ENCODE measurements at places on chromosomes 16 and 17. TPM values are rescaled to one million over a fixed set of nuclear protein-coding genes. Genes with fewer than 3 reads are reported as not detected.

The ACSM2B gene
- total RNA-seq = not detected

GRCh38 chr16:85947230-85948137 lies 48.5 kb downstream of the IRF8 start:
- no peaks in the 10 kb centered on the region for H3K4me1 ChIP-seq
- H3K27me3 ChIP-seq = no peaks in the 10 kb centered on the region
- H3K4me3 ChIP-seq = no peak overlapping the region
- no peak for DNase-seq
- no peaks in the 10 kb centered on the region for H3K36me3 ChIP-seq

GRCh38 chr17:75036643-75037268 lies 10.0 kb downstream of the ATP5PD start:
- H3K4me1 ChIP-seq = 0 out of 2 replicates have a peak, but pooled peaks cover 3% of the 10 kb centered on the region
- H3K27ac ChIP-seq = peak overlapping the region; percentile 91
- peaks cover 8% of the 10 kb centered on the region for H3K36me3 ChIP-seq
- peak; percentile 99 for DNase-seq

DNA sequence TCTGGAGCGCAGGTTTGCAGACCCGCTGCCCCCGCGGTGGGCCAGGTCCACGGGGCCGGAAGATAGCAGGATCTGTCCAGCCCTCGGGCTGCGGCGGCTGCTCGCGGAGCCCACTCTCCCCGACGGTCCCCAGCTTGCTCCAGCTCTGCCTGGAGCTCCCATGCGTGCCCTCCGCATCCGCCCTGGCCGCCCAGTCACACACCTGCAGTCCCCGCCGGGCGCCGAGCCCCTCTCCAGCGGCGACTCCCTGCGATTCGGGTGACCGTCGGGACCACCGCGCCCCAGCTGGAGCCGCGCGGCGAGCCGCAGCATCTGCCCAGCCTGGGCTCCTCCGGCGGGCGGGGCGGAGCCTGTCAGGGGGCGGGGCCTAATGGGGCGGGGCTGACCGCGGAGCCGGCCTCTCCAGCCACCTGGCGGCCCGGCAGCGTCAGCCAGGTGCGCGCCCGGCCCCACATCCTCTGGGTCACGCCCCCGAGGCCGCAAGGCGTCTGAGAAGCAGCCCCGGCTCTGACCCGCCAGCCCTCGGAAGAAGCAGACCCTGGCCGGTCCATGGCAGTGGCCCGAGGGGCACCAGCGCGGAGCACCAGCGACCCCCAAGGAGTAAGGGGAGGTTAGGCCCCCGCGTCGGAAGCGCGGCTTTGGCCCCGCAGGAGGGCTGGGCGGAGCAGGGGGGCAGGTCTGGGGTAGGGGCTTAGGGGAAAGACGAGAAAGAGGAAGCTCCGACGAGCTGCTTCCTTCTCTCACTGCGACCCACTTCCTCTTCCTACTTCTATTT lies at the start of gene PIK3R5:
PIK3R5 (minus strand) TSS at position 314 of the 775 bp plus-strand sequence. CDS start 54,213 bp downstream, outside the sequence.
- DNase-seq = no peak
- no peak within 1 kb of the TSS for H3K27ac ChIP-seq
- H3K4me1 ChIP-seq = no peaks in the 10 kb centered on the region
- no peaks in the 10 kb centered on the region for H3K27me3 ChIP-seq

Data from SJCRH30 (cell line).